ENCODE measurements at places on chromosomes 2 and 18. TPM values are rescaled to one million over a fixed set of nuclear protein-coding genes. Genes with fewer than 3 reads are reported as not detected.

ZBTB7C gene
- total RNA-seq = 0.23 TPM

LDLRAD4 gene
- 1.2 TPM for total RNA-seq

DNA sequence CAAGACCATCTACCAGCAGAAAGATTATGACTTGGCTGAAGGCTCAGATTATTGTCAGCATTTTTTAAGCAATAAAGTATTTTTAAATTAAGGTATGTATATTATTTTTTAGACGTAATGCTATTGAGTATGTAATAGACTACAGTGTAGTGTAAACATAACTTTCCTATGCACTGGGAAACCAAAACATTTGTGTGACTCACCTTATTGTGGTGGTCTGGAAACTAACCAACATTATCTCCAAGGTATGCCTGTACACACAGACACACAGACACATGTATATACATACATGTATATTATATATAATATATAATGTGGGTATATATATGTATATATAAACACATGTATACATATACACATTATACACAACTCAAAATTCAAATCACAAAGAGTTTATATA lies 9.1 kb upstream of the TMEFF2 start:
- H3K27me3 ChIP-seq = no peaks in the 10 kb centered on the region
- DNase-seq = no peak
- no peak overlapping the region for H3K4me3 ChIP-seq
- no peaks in the 10 kb centered on the region for H3K36me3 ChIP-seq

DNA sequence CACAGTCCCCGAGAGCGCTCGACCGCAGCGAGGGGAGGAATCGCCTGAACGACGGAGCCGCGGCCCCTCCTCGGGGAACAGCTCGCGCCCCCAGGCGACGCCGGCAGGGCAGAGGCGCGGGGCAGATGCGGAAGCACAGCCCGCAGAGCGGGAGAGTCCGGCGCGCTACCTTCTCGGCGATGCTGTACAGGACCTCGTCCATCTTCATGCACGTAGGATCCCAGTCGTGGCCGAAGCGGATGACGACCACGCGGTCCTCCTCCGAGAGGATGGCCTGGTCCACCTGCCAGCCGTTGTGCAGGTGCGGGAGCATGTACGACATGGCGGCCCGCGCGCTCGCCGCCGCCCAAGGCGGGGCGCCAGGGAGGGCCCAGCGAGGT lies 302 bp downstream of the TXNL4A start:
- no peaks in the 10 kb centered on the region for H3K27me3 ChIP-seq
- peak overlapping the region; percentile 87 for H3K27ac ChIP-seq
- peaks cover 27% of the 10 kb centered on the region for H3K36me3 ChIP-seq
- H3K4me1 ChIP-seq = 0 out of 2 replicates have a peak, but pooled peaks cover 2% of the 10 kb centered on the region
- H3K4me3 ChIP-seq = peak overlapping the region; percentile 94

GRCh38 chr18:59655676-59656075 lies 41.5 kb downstream of the CCBE1 start:
- H3K27ac ChIP-seq = no peak overlapping the region
- H3K36me3 ChIP-seq = no peaks in the 10 kb centered on the region
- H3K4me3 ChIP-seq = no peak overlapping the region
- no peaks in the 10 kb centered on the region for H3K27me3 ChIP-seq
- DNase-seq = no peak

GRCh38 chr2:160062292-160063005 lies at the start of gene PLA2R1:
PLA2R1 (minus strand) TSS chr2:160062615; CDS start chr2:160062403, 212 bp downstream.
- peaks cover 16% of the 10 kb centered on the region for H3K27me3 ChIP-seq
- H3K4me3 ChIP-seq = peak within 1 kb of the TSS; percentile 62
- no peak within 1 kb of the TSS for H3K27ac ChIP-seq
- no peaks in the 10 kb centered on the region for H3K36me3 ChIP-seq
- peaks cover 8% of the 10 kb centered on the region for H3K4me1 ChIP-seq

DNA sequence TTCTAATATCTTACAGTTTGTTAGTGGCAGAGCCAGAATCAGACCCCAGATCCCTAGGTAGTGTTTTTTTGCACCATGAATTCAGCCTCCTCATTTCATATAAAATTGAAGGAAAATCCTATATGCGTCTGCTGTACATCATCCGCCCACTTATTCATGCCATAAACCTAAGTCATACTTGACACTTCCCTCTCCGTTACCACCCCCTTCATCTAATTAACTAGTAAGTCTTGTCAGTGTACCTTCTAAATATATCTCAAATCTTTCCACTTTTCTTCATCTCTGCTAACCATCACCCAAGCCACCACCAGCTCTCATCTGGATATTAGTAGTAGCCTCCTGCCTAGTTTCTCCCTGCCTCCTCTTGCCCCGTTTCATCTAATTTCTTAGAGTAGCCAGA lies 248.7 kb upstream of the SIX3 start:
- no peak overlapping the region for H3K27ac ChIP-seq
- no peaks in the 10 kb centered on the region for H3K36me3 ChIP-seq
- DNase-seq = no peak
- no peaks in the 10 kb centered on the region for H3K27me3 ChIP-seq

DNA sequence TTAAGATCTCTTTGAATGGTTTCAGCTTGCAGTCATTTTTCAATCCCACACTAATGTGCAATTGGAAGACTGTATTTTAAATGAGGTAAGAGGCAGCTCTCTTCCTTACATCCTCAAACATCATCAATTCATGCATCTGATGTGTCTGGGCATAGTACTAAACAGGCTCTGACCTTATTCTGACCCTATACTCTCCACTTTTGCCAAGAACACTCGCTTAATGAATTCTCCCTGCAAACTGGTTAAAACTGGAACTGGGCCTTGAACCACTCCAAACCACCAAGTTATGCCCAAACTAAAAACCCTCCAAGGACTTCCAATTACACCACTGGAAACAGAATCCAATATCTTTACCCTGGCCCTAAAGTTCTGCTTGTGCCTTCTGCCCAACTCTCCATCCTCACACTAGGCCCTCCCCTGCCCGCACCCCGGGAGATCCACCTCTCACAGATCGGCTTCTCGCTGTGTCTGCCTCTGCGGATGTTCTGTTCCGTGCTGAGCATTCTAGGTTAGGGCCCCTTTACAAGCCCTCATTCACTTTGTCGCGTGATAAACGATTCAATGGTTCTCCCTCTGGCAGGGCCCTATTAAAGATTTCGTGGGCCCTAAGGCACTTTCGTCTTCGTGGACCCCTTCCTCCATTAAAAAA lies 1.2 kb downstream of the M1AP start:
- H3K4me3 ChIP-seq = no peak overlapping the region
- no peak for DNase-seq
- no peak overlapping the region for H3K27ac ChIP-seq

All from H1 (cell line).